Aorta (tissue), 5 donors: ENCODE measurements at places on chromosomes 5 and 9.
A peak's percentile ranks its signal among the peaks of the same experiment; 100 is the strongest.

- DNase-seq: no peak
These were observed 54.9 kb upstream of the ZSWIM6 start for GRCh38 chr5:61277190-61277589.

- no peak for DNase-seq
These were observed 16.9 kb downstream of the ANKRD33B start for GRCh38 chr5:10580531-10581423.

- DNase-seq: no peak
These were observed 883.1 kb downstream of the CDH18 start for GRCh38 chr5:19104948-19105347.

- DNase-seq: peak; percentile 36
These were observed 39.8 kb upstream of the ANGPTL2 start for GRCh38 chr9:127162046-127162863.

DNA sequence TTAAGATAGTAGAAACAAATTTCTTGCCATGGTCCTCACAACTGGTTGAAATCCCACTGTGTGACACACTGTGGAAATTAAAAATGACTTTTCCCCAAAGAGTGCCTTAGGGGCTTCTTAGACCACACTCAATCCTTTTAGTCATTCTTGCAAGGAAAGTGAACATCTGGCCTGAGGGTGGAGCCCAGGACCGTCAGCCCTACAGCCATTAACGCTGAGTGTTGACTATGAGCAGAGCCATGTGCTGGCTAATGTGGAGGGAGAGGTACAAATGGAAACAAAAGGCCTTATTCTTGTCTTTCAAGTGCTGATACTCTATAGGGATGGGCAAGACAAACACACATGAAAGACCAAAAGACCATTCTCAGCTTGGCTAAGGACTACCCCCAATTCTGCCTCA lies 456.5 kb downstream of the ZSWIM6 start:
- no peak for DNase-seq

GRCh38 chr5:65067147-65067506 lies 298.4 kb downstream of the CWC27 start:
- DNase-seq: no peak
